Progenitor cell of endocrine pancreas (in vitro differentiated cells): ENCODE measurements at places on chromosomes 5 and 9.
A peak's percentile ranks its signal among the peaks of the same experiment; 100 is the strongest.

DNA sequence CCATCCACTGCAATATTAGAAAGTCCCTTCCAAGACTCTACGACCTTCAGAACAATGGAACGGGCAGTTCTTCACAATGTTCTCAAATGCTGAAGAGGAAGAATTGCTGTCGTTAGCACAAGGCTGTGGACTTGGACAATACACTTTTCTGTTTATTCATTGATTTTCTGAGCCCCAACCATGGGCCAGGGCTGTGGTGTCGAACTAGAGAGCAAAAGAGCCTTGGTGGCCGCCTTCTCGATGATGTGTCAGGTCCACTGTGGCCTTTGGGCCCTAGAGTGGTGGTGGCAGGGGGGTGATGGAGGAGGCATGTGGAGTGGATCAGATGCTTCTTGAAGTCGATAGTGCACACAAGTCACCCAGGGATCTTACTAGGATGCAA, 18.5 kb upstream of the KIF12 start:
- no peak for DNase-seq

- no peak for DNase-seq
These were observed 307.4 kb upstream of the HAPLN1 start for GRCh38 chr5:84028093-84028492.

GRCh38 chr5:139969318-139969717, 73.8 kb downstream of the NRG2 start:
- DNase-seq, result no peak

DNA sequence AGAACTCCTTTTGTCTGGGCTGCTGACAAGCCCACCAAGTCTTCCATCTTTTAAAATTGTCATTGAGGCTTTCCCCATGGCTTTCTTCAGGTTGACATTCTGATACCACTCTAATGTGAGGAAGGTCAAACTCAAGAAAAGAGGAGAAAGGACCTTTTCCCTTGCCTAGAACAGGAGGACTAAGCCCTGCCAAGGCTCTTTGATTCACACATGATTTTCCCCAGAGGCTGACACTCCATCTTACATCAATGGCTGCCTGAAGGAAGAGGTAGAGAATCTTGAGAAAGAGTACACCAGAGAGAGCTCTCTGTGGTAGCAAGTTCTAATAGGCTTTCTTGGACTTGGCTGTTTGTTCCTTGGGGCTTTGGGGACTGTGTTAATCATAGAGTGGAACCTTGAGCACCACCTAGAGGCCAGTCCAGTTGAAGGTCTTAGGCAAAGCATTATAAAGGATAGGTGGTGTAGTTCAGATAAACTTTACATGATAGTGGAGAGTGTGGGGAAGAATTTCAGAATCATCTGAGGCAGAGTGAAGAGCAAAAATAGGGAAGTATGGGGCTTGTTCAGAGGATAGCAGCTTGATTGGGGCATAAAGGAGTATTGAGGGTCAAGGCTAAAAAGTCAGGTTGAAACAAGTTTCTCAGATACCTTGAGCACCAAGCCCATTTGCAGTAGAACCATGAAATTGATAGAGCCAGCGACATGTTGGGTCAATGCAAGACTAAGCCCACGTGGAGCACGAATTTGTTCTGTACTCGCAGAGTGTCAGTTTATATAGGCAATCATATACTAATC, 36.7 kb downstream of the NDFIP1 start:
- peak; percentile 24 for DNase-seq

DNA sequence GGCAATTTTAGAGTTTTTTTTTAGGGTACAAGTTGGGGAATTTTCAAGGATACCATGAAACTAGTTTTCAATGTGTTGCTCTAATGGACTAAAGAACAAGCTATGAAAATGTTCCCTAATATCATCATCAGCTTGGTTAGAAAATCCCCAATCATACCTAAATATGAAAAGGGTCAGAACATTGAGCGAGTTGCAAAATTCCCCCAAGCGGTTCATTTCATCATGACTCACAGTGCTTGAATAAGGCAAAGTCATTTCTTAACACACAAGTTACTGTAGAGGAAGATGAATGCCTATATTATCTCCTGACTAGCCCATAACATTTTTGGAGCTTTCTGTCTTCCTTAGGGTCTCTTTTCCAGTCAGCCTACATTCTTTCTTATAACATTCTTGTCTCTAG, 62.7 kb downstream of the ST8SIA4 start:
- no peak for DNase-seq

GRCh38 chr9:128421482-128421996, 882 bp downstream of the CERCAM start:
- no peak for DNase-seq

- no peak for DNase-seq
These were observed 15.7 kb downstream of the TMEM8B start for GRCh38 chr9:35844628-35845270.

GRCh38 chr5:62299600-62299999, 6.4 kb upstream of the KIF2A start:
- DNase-seq, result no peak

- no peak for DNase-seq
These were observed 452.5 kb downstream of the GADD45G start for GRCh38 chr9:90057361-90057760.

DNA sequence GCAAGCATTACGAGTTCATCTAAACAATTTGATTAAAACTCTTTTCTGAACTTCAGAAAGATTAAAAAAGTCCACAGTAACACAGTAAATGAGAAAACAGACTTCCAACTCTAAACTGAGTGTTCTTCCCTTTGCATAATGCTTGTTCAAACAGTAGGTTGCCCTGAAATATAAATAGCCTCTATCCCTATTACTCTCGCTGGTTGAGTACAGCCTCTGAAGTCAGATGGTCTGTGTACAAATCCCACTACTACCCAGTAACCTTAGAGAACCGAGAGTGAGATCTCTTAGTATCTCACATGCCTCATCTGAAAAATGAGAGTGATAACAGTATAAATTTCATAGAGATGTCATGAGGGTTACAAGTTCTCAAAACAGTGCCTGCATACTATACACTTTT, 591.6 kb downstream of the CAAP1 start:
- no peak for DNase-seq

- DNase-seq, result peak; percentile 36
These were observed at the start of gene SHISAL2B for GRCh38 chr5:64690417-64691151. Gene SHISAL2B, plus strand, starts transcription at chr5:64690503. Its CDS starts 121 bp downstream, at chr5:64690624.

DNA sequence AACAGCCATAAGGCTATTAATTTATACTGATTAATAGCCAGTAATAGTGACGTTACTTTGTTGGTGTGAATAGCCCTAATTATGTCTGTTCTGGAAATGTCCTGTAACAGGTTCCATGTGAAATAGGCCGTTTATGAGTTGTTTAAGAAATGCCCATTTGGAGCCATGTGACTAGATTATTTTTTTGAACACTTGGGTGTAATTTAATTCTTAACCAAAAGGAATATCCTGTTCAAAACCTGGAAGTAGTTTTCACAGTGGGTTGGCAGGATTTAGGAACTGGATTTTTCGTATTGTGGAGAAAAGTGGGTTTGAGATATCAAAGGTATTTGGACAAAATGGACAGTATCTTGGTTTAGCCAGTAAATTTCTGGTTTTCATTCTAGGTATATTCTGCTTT, 1.3 kb downstream of the TENT2 start:
- DNase-seq, result no peak

DNA sequence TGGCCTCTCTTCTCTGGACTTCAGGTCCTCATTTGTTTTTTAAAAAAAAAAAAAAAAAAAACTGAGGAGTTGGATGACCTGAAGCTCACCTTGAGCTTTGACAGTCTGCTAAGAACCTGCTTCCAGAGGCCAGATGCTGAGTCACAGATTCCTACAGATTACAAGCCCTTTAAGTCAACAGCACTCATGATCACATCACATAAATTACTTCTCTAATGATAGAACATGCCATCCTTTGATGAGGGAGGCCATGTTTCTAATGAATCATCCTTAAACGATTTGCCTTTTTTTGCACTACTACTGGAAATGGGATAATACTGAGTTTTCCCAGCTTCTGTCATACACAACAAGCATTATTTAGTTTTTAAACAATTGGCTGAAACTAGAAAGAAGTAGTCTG, 34.2 kb upstream of the MYOT start:
- DNase-seq, result no peak

- no peak for DNase-seq
These were observed 18.1 kb downstream of the KDM3B start for GRCh38 chr5:138370537-138370936.

DNA sequence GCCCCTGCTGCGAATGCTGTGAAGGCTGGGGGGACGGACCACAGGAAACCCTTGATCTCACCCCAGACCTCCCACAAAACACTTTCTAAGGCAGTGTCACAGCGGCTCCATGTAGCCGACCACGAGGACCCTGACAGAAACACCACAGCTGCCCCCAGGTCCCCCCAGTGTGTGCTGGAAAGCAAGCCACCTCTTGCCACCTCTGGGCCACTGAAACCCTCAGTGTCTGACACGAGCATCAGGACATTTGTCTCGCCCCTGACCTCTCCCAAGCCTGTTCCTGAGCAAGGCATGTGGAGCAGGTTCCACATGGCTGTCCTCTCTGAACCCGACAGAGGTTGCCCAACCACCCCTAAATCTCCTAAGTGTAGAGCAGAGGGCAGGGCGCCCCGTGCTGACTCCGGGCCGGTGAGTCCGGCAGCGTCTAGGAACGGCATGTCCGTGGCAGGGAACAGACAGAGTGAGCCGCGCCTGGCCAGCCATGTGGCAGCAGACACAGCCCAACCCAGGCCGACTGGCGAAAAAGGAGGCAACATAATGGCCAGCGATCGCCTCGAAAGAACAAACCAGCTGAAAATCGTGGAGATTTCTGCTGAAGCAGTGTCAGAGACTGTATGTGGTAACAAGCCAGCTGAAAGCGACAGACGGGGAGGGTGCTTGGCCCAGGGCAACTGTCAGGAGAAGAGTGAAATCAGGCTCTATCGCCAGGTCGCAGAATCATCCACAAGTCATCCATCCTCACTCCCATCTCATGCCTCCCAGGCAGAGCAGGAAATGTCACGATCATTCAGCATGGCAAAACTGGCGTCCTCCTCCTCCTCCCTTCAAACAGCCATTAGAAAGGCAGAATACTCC, 84.7 kb downstream of the GOLPH3 start:
- no peak for DNase-seq

DNA sequence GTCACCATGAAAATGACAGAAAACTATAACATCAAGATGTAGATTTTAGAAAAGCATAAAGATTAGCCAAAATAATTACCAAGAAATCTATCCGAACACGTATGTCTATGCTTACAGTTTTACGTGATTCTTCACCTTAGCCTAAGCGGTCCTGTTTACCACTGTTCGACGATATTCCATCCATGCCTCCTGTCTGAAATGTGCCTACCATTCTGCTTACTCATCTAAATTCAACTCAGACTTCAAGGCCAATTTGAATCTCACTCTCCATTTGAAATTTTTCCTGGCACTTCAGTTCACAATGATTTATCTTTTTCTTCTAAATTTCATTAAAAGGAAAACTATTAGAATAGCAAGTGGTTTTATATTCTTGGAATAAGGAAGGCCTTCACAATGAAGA, 15.4 kb downstream of the ZDHHC21 start:
- DNase-seq, result no peak

DNA sequence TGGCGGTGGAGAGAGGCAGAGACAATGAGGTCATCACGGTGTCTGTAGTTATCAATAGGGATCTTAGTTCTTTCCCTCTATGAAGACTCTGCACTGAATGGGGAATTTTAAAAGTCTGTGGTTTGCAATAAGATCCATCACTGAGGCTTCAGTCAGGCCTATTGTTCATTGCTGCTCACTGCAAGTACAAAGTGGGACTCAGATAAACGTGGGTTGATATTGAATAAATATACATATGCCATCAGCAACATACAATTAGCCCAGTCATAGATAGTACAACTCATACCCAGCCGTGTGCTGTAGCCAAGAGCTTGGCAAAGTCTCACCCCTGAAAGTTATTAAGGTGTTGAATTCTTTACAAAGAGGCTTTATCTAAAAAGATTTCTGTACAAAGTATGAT, 88.4 kb downstream of the ENC1 start:
- no peak for DNase-seq
